Stomach (tissue), 19 donors: ENCODE measurements at places on chromosomes 13 and 19.
A peak's percentile ranks its signal among the peaks of the same experiment; 100 is the strongest.

DNA sequence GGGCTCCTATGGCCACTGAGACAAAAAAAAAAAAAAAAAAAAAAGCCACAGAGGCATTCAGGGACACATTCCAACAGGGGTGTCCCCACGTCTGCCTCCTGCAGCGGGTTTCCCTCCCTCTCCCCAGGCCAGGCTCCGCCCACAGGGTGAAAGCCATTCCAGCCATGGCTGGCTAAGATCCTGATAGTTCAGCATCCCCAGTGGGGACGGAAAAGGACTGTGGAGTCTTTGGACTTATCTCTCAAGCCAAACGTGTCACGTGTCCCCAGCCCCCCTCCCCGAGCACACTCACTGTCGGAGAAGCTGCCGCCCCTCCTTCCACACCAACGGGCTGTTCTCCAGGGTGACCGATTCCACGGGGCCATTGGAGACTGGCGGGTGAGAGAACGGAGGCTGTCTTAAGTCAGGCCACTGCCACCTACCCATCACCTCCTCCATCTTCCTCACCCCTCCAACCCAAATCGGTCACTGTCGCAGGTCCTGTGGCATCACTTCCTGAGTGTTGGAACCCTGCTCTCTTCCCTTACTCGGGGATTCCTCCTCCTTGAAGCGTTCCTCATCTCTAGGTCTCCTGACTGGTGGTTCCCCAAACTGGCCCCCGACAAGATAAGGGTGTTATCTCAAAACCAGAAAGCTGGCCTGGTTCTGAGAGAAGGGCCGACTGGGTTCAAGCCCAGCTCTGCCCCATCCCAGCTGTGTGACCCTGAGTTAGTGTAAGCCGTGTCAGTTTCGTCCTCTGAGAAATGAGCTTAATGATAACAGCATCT lies 9.1 kb upstream of the FKRP start:
- DNase-seq, result peak; percentile 62

- no peak for DNase-seq
Measured at GRCh38 chr13:48530833-48531232, 2.0 kb downstream of the RCBTB2 start.

- DNase-seq, result no peak
Measured at GRCh38 chr13:83881917-83882605, at the start of gene SLITRK1. SLITRK1 (minus strand) TSS chr13:83882474; CDS start chr13:83881507, 967 bp downstream.

GRCh38 chr13:59501004-59501403 lies 662.7 kb downstream of the DIAPH3 start:
- DNase-seq, result no peak

DNA sequence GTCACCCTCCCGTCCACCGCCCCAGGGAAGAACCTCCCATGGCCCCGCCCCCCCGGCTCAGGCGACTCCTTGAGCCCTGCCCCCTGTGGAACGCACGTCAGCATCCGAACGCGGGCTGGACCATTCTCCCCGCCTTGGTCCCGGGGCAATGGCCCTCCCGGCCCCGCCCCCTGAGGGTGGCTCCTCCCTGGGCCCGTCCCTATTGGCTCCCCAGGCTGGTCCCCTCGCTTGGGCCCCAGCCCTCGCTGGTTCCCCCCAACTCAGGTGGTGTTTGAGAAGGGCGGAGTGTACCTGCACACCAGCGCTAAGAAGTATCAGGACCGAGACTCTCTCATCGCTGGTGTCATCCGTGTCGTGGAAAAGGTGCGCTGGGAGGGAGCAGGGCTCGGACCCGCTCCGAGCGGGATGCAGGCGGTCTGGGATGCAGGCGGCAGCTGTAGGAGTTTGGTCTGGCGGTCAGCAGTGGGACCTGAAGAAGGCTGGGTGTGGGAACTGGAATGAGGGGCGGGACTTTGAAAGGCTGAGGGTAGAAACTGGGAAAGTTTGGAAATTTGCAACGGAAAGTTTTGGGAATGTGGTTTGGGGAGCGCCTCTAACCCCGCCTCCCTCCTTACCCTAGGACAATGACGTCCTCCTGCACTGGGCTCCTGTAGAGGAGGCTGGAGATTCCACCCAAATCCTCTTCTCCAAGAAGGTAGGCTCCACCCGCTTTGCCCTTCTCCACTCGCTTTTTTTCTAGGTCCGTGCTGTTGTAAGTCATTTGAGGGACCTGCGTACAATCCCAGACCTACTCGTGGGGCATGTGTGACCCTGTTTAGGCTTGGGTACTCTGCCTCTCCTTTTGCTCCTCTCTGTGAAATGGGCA lies 609 bp downstream of the TBC1D17 start:
- DNase-seq, result peak; percentile 99

DNA sequence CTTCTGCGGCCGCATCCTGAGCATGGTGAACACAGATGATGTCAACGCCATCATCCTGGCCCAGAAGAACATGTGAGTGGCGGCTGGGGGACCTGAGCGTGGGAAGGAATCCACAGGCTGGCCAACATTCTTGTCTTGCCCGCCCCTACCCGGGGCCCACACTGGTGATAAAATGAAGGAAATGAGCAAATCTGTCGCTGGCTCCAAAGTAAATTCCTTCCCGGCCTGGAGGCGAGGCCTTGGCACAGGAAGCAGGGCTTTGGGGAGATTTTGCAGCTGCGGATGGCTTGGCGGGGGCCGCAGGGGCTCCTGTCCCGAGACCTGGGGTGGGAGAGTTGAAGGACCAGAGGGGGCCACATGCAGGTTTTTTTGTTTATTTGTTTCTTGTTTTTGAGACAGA lies 4.4 kb downstream of the KXD1 start:
- DNase-seq, result no peak

GRCh38 chr19:33282036-33282671 lies 20.2 kb downstream of the CEBPA start:
- DNase-seq, result no peak

- DNase-seq, result peak; percentile 16
Measured at GRCh38 chr13:85486663-85487062, 312.6 kb downstream of the SLITRK6 start.

DNA sequence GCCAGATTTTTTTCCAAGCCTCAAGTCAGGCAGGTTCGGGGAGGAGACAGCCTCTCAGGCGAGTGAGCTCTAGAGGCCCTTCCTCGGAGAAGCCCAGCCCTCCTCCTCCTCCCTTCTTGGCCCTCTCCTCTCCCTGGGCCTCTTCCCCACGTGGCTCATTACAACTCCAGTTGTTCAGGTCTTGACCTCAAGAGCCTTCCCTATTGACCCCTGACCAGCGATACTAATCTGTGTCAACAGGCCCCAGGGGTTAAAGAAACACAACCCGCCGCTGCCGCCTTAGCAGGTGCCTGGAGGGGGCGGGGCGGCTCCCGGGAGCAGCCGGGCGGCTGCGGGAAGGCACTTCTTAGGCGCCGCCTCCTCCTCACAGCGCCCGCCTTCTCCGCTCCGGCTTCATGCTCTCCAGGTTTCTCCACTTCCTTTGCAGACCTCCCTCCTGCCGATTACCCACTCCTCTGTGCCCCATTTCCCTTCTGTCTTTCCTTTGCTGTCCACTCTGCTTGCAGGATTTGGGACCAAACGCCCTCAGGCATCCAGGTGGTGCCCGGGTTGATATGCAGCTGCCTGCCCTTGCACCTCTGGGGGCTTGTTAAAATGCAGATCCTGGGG lies 51.0 kb downstream of the LYL1 start:
- peak; percentile 88 for DNase-seq

DNA sequence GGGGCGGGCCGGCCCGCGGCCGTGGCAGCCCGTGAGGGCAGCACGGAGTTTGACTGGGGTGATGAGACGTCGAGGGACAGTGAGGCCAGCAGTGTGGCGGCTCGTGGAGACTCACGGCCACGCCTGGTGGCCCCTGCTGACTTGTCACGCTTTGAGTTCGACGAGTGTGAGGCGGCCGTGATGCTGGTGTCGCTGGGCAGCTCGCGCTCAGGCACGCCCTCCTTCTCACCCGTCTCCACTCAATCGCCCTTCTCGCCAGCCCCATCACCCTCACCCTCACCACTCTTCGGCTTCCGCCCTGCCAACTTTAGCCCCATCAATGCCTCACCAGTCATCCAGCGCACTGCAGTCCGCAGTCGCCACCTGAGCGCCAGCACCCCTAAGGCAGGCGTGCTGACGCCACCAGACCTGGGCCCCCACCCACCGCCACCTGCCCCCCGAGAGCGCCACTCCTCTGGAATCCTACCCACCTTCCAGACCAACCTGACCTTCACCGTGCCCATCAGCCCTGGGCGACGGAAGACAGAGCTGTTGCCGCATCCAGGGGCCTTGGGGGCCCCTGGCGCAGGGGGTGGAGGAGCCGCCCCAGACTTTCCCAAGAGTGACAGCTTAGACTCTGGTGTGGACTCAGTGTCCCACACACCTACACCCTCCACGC lies 4.5 kb downstream of the CIC start:
- no peak for DNase-seq

DNA sequence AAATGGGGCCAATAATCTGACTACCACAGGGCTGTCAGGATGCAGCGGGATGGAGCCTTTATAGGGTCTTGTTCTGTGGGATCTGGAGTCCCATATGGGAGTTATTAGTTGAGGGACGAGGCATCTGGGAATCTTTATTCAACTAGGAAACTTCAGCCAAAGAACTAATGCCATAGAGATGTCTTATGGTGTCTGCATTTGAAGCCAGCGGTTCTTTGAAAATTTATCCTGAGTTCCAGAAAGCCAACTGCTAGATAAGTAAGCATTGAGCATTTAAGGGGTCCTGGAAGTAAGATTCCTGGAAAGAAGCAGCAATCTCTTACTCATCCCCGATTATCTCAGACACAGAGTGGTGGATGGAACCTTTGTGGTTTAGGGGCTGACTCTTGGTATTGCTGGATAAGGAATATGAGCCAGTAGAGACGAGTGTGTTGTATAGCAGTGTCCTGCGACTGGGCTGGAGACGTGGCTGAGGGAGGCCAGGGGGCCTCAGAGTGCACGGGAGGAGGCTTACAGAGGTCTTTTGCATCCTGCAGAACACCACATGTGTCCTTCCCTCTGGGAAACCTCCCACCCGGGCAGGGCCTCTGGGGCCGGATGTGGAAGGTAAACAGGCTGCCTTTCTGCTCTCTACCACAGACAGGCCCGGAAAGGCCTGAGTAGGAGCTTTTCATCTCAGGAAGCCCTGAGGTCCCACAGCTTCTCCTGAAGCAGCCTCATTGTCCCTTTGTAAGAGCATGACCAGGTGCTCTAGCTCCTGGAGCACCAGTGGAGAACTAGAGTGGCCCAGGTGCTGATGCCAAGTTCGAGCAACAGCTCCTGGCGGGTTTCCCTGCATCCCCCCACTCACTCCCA lies 28.8 kb downstream of the ACTN4 start:
- DNase-seq, result no peak

GRCh38 chr13:29946093-29946492 lies 95.7 kb upstream of the UBL3 start:
- DNase-seq, result no peak

DNA sequence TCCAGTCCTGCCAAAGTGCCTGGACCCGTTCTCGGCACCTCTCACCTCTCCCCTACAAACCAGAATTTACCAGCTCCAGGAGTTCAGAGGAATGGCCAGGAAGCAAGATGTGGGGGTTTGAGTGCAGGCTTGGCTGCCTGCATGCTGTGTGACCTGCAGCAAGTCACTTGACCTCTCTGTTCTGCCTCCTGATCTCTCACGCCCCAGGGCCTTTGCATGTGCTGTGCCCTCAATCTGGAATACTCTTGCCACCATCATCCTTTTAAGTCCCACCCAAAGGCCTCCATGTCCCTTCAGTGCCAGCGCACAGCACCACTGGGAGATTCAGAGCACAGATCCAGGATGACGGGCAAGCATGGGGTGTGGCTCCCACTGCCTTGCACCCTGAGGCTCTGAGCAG lies 43.4 kb downstream of the MYO9B start:
- DNase-seq, result no peak

DNA sequence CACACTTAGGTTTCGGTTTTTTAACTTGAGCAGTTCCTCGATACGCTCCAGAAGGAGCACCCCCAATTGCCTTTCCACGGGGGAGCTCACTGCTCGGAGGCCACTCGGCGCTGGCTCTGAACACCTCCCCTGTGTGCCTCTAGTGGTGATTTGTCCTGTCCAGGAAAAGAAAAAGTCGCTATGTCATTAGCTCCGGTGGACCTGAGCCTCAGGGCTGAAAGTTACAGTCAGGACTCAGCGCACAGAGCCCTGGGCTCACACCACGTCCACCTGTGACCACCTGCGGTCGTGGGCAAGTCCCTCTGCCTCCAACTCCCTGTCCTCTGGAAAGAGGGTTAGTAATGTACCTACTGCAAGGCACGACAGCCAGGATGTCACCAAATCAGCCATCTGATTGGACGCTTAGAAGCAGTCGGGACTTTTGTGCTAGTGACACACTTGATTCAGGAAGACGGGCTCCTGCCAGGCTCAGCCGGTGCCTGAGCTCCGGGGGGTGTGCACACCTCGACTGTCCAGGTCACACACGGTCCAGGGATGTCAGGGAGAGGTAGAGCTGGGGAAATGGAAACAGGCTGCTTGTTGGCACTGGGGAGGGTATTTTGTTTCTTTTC lies 3.9 kb upstream of the TMPRSS9 start:
- DNase-seq, result no peak

DNA sequence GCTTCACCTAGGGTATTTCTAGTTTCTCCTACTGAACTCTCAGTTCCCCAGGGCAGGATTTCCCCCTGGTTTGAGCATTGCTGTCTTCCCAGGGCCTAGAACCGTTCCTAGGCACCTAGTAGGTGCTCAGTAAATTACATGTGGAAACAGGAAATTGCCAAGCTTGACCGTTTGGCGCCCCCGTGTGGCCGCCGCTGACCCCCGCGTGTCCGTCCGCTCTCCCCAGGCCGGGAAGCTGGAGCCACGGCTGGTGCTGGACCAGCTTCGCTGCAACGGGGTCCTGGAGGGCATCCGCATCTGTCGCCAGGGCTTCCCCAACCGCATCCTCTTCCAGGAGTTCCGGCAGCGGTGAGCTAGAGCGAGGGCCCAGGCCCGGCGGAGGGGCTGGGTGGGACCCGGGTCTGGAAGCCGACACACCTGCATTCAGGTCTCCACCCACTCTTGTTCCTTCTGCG lies 55.5 kb downstream of the MYH14 start:
- DNase-seq, result peak; percentile 51

GRCh38 chr19:35421362-35421761 lies 26.7 kb upstream of the FFAR2 start:
- peak; percentile 43 for DNase-seq

DNA sequence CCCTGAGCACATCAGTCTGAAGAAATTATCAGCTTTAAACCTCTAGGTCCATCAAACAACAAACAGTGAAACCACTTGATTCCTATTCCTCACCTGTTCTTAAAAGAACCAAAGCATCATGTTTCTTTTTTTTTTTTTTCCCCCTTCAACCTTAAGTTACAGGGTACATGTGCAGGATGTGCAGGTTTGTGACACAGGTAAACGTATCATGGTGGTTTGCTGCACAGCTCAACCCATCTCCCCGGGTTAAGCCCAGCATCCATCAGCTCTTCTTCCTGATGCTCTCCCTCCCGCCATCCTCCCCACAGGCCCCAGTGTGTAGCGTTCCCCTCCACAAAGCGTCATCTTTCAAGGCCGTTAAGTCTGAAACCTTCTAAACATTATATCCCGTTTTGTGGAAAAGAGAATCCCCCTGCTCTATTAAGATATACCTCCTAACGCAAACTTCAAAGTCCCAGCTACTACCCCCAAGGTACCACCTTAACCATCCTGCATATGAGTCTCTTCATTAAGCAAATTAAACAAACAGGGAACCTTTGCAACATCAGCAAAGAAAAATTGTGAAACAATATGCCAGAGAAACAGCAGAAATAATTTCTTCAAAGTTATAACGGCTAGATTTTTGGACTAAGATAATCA lies 10.8 kb downstream of the USP12 start:
- no peak for DNase-seq
